ENCODE measurements at places on chromosomes 11 and 22.

DNA sequence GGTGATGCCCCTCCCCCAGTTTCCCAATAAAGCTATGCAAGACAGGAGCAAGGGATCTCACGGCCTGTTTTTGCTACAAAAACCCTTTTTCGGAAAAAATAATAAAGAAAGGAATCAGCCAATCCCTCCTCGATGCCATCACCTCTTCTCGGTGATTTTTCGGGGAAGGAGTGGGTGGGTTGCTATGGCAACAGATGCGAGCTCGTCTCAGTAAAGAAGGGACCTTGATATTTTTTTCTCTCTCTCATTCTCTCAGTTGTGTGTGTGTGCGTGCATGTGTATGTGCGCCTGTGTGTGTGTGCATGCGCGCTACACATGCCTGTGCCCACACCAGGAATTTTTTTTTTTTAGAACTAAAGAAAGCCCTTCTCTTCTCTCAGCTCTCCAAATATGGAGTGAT, 3.8 kb upstream of the NPAS4 start:
- no peak for DNase-seq

GRCh38 chr11:128279866-128280265, 307.5 kb downstream of the ETS1 start:
- DNase-seq = no peak

DNA sequence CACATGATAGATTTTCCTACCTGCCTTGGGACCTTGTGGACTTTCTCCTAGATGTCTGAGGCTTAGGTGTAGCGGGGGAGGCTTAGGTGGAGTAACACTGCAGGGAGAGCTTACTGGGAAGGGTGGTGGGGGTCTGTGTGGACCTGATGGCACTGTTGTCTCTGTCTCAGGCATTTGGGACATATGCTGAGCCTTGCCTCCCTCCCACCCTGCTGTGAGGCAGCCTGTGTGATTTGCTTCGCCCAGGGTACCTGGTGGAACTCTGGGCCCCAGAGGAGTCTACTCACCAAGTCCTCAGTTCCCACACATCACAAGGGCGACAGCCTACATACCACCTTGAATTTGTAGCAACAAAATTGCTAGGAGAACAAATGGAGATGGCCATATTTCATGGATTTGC, 80.7 kb downstream of the CEP164 start:
- DNase-seq = no peak

DNA sequence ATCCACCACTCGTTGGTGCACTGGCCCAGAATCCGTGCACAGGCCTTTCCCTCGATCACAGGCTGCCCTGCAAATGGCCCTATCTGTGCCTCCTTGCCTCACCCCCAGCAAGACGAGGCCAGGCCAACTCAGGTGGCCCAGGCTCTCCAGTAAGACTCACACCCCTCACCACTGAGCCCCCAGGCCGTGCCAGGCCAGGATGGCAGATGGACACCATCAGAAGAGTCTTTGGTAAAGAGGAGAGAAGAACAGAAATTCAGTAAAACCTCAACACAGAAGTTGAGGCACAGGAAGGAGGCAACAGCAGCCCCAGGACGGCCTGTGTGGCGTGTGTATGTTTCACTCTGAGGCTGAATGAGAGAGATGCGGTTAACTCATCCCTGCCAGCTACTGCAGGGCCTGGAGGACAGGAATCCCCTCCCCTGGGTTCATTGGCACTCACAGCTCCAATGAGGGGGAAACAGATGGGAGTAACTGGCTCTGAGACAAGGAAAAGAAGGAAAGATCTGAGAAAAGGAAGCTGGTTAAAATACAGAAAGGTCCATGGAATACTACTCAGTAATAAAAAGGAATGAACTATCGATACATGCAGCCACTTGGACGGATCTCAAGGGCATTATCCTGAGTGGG, 54.1 kb upstream of the WNT11 start:
- DNase-seq = no peak

GRCh38 chr22:20868025-20868962, 9.5 kb downstream of the SNAP29 start:
- no peak for DNase-seq

DNA sequence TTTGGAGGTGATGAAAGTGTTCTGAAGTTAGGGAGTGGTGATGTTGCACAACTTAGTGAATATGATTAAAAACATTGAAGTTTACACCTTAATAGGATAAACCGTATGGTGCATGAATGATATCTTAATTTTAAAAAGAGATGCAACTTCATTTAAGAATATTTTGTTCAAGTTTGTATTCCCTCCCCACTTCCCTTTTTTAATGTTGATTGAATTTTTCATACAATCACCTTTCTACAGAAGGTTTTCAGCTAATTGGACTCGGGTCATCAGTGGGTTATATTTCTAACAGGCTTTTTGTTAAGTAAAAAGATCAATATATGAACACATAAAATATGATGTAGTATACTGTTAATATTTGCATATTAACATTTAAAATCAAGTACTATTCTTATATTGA, 72.6 kb downstream of the DDIAS start:
- DNase-seq = no peak
